ENCODE measurements at places on chromosomes 5 and 9.

DNA sequence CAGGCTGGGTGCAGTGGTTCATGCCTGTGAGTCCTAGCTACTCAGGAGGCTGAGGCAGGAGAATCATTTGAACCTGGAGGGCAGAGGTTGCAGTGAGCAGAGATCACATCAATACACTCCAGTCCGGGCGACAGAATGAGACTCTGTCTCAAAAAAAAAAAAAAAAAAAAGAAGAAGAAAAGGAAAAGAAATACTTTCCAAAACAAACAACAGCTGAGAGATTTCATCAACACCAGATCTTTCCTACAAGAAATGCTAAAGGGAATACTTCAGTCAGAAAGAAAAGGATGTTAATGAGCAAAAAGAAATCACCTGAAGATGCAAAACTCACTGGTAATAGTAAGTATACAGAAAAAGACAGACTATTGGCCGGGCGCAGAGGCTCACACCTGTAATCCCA lies 8.4 kb downstream of the CCIN start:
- no peak for DNase-seq

DNA sequence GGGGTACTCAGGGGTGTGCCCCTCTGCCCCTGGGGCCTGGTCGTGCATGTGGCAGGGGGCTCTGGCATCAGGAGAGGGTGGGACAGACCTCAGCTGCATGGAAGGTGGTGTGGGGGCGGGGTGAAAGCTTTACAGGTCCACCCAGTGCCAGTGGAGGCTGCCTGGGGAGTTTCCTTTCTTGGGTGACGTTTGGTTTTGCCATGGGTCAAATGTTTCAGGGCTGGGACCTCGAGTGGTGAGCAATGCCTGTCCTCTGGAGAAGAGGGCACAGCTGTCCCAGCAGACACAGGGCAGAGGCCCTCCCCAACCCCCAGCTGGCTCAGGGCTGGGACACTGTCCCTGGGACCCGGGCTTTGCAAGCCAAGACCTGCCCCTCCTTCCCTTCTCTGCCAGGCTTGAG lies 3.6 kb downstream of the RXRA start:
- no peak for DNase-seq

DNA sequence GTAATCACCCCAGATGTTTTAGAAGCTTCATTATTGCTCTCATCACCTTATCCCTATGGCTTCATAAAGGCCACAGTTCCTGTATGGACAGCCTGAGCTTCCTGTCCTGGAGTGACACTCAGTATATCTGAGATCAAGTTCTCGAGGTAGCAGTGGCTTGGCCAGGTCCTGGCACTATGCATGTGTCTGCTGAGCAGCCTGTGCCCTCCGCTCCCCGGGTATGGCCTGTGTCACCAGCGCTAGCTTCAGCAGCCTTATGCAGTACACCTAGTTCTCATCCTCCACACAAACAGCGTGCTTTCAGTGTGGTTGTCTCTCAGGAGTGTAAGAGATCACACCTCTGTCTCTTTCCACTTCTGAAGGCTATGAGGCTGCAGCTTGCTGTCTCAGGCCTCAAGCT lies 514.7 kb downstream of the DIRAS2 start:
- no peak for DNase-seq

DNA sequence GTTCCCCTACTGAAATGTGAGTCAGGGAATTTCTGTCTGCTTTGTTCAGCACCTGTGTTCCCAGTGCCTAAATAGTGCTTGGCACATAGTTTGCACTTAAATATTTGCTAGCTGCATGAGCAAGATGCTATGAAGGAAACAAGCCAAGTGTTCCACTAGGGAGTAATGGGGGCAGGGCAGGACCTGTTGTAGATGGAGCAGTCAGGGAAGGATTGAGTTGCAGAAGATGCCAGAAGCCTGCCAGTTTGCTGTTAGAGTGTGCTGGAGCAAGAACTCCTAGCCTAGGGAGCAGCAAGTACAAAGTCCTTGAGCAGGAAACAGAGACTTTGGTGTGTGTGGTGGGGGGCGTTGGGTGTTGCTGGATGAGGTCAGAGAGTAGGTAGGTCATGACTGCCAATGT lies 87.5 kb downstream of the DAB2IP start:
- DNase-seq: no peak

DNA sequence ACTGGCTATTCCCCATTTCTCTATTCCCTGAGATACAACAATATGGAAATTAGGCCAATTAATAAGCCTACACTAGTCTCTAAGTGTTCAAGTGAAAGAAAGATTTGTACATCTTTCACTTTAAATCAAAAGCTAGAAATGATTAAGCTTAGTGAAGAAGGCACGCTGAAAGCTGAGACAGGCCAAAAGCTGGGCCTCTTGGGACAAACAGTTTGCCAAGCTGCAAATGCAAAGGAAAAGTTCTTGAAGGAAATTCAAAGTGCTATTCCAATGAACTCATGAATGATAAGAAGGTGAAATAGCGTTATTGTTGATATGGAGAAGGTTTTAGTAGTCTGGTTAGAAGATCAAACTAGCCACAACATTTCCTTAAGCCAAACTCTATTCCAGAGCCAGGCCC lies 256.2 kb downstream of the ZSWIM6 start:
- DNase-seq: no peak

Measured in activated T-helper 1 cell treated with anti-CD3 and anti-CD28 coated beads, Interleukin-2, amount 50 U/mL, for 16 hours (primary cell).